ENCODE measurements at places on chromosomes 6 and 20.
A peak's percentile ranks its signal among the peaks of the same experiment; 100 is the strongest.

GRCh38 chr6:53770780-53771249, 24.0 kb upstream of the LRRC1 start:
- DNase-seq = no peak

DNA sequence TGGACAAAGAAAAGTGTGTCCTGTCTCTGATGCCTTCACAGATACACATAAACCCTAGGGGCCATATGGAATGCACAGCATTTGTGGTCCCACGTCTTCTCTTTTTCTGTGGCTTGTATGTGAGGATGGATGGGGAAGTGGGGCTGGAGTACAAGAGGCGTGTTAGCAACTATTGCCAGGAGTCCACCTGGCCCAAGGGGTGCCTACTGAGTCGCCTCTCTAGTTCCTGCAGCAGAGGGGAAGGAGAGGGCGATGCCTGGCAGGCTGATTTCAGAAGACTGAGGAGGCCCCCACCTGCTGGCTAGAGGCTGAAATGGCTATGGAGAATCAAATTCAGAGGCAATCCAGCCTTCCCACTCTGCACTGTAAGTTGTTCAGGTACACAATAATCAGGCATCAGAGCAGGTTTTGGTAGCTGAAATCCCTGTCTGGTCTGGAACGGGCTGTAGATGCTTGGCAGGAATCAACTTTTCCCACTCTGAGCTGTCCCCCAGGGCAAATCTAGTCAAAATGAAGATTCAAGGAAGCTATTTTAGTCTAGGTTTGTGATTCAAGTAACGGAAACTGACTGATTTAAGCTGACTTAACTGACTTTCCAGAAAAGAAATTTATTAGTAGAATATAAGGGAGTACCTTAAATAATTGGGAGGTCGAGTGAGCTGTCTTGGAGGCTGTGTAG, 14.9 kb upstream of the PPARD start:
- DNase-seq = peak; percentile 55

DNA sequence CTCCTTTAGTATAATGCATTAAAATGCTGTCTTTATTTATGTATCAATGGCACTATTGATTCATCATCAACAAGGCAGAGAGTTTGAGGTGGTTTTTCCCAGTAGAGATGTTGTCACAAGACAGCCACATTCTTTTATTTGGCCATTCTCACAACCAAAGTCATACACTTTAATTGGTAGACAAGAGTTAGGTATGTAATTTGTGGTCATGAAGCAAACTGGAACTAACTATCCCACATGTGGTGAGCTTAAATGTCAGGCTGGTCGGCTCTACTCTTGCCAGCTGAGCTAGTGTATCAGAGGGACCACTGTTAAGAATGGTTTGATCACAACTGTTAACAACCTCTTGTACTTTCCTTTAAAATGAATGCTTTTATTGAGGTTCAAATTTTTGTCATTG, 714.6 kb downstream of the CD109 start:
- no peak for DNase-seq

DNA sequence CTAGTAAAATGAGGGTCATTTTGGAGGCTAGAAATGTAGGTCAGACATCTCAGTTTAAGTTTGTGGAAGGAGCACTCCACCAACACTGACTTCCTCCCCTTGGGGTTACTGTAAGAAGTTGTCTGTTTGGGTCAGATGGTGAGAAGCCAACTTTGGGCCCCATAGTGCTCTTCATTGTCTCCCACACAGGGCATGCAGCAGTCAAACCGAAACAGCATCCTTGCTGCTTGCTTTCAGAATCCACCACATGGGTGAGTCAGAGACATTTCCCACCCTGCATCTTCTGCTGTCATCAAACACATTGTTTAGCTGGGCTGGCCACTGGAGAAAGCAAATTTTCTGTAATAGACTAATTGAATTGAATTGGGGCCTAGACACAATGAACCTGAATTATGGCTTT, 16.8 kb downstream of the IL17F start:
- DNase-seq = peak; percentile 19

- peak; percentile 54 for DNase-seq
These were observed 1.1 kb upstream of the ID1 start for GRCh38 chr20:31603822-31604566.

DNA sequence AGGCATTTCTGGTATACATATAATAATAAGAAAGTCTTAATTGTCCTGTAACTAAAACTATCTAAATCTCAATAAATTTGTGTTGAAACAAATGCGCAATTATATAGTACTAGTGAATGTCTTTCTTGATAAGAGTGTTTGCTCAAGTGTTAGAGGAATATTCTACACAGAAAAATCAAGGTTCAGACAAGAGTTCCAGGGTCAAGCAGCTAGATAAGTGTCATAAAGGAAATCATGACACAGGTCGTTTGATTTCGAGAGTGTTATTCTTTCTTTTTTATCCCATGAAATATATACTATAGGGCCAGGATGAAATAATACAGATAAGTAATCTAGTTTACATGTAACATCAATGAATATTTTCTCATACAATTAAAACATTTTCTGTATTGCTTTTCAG, 366.1 kb downstream of the UTRN start:
- DNase-seq = no peak

GRCh38 chr6:56241124-56241802, 6.1 kb downstream of the COL21A1 start:
- no peak for DNase-seq

- DNase-seq = no peak
These were observed 223.4 kb downstream of the SLC24A3 start for GRCh38 chr20:19435821-19436220.

DNA sequence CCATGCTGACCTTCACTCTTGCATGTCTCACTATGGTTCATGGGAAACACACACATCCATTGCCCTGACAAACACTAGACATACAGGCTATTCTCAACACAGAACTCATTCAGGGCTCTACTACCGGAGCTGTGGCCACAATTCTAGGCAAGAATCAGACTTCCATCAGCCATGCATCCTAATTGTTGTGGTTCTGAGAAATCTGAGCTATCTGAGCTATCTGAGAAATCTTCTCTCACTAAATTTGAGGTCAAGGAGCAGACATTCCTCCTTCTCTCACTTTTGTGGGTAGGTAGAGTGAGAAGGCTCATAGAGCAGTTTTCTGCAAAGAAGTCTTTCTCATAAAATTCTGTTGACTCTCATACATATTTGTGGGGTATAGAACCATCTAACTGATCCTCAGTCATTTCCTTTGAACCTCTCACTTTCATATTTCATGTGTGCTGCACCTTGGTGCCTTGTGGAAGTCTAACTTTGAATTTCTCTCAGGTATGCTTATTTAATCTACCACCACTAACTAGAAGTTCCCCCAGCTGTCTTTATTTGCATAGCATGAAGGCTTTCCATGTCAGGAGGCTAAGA, 43.6 kb downstream of the ADGRF1 start:
- DNase-seq = no peak

DNA sequence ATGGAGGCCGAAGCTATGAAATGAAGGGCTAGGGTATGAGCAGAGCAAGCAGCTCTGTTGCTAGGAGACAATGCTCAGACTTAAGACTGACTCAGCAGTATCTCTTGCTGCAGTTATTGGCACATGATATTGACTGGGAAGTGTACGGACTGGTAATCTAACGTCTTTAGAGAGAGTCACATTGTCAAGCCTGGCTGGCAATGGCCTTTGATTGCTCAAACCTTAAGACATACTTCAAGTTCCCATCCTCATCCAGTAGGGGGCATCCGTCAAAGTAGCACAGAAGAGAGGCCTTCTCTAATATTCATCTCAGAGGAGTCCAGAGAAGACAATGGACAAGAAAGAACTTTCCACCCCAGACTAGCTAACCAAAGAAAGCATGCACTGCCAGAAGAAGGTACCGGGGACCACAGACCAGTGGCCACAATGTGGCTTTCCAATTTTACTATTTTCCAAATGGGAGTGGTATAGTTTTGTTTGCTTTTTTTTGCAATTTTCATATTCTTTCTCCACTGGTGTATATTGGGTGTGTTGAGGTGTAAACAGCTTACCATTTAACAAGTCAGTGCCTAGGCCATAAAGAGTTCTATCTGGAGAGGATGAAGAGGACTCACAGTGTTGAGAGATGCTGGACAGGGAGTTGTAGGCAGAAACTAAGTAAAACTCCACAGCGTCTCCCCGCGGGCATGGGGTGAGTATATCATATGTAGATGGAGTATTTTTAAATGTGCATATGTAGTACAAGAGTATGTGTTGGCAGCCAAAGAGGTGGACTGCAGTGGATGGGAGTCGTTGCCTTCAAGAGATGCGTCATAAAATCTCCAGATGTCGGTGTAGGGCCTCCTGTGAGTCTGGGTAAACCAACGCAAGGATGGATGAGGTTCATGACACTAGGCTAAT, 36.7 kb downstream of the LRFN2 start:
- no peak for DNase-seq

- no peak for DNase-seq
These were observed 160.7 kb downstream of the DLL1 start for GRCh38 chr6:170130201-170130621.

- DNase-seq = no peak
These were observed 36.6 kb upstream of the LTV1 start for GRCh38 chr6:143806282-143807102.

- DNase-seq = no peak
These were observed 23.7 kb upstream of the SIRT5 start for GRCh38 chr6:13550656-13551055.

DNA sequence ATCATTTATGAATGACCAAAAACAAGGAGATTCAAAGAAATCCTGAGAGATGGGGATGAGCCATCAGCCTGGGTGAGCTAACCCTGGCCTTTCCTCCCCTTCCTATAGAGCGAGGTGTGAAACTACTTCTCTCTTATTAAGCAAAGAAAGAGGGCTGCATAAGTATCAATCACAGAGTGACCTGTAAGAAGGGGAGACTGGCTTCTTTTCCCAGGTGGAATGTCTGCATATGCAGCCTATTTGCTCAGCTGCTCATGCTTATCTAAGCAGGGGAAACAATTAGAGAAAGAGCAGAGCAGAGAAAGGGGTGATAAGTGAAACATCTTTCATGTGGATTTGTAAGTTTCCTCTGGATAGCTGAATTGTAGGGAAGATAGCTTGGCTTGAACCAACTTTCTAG, 160.0 kb downstream of the PKHD1 start:
- no peak for DNase-seq

DNA sequence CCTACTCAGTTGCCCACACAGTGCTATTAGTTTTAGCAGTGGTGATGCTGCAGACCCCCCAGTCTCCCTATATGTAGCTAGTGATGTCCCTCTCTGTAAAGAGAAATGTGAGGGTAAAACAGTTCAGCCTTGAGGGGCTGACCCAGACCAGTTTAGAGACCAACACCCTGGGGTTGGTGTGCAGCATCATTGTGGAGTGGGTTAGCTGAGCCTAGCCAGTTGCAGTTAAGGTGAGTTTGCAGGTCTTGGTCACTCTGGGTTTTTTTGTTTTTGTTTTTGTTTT, 401 bp upstream of the B3GALT4 start:
- DNase-seq = no peak

DNA sequence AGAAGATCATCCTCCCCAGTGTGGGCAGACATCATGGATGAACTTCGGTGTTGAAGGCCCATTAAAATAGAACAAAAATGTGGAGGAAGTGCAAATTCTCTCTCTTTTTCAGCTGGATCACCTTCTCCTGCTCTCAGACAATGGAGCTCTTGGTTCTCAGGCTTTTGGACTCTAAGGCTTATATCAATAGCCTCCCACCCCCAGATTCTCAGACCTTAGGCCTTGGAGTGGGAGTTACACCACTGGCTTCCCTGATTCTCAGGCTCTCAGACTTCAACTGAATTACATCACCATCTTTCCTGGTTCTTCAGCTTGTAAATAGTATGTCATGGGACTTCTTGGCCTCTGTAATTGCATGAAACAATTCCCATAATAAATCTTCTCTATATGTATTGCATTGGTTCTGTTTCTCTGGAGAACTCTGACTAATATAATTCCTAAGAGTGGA, 36.6 kb downstream of the NSFL1C start:
- DNase-seq = no peak

DNA sequence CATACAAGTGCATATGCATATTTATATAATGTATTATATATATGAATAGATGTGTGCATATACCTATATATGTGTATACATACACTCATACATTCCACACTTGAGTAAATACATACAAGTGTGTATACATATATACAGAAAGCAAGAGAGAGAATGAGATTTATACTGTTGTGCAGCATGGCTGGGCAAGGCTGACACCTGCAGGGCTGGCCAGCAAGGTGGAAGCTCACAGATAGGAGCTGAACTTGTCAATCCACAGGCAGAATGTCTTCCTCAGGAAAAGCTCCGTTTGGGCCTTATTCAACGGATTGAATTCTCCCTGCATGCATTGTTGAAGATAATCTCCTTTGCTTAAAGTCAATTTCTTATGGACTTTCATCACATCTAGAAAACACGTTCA, 256.7 kb downstream of the ZNF217 start:
- no peak for DNase-seq

DNA sequence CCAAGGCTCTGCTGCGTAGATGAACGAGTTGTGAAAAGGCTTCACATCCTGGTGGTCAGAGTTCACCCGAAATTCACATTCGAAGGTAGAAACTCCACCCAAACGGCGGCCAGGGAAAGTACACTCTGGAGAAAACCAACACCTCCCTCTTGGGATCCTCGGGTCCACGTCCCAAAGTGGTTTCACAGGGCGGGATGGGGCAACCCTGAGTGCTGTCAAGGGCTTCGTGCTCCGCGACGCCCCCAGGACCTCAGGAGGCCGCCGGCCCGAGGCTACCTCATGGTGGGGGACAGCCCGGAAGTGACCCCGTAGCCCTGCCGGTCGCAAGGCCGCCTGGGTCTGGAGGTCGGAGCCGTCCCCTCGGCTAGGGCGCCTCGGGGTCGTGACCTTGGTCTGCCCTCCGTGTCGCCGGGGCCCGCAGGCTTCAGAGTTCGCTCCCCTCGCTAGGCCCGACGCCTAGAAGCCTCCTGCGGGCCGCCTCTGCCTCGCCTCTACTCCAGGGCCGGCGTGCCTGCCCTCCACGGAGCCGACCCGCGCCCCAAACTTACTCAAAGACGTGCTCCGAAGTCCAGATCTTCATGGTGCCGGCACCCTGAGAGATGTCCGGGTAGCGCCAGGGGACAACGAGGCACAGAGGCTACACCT, at the start of gene PRELID3B:
TSS of gene PRELID3B (minus strand) at position 636 of the 645 bp plus-strand sequence. CDS start at position 580, 56 bp downstream.
- no peak for DNase-seq
